ENCODE measurements at places on chromosomes 1 and 21. TPM values are rescaled to one million over a fixed set of nuclear protein-coding genes. Genes with fewer than 3 reads are reported as not detected.

DNA sequence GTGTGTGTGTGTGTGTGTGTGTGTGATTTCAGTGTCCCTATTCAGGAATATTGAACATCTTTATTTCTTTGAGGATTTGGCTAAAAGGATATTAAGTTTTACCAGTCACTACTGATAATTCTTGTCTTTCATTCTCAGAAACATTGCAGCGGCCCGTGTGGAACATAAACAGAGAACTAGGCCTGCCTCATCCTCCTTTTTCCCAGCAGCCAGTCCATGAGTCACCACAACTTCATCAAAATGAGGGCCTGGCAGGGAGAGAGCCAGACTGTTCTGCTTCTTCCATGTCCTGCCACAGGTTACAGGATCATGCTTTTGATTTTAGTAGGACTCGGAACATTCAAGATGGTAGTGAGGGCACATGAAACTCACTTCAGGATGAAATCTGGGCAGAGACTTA is 50.7 kb downstream of the LRIG2 start:
- H3K4me3 ChIP-seq, result no peak overlapping the region
- no peak for DNase-seq
- no peaks in the 10 kb centered on the region for H3K27me3 ChIP-seq
- peaks cover 40% of the 10 kb centered on the region for H3K36me3 ChIP-seq
- no peak overlapping the region for H3K27ac ChIP-seq

GRCh38 chr1:177597393-177597792 is 372.5 kb downstream of the SEC16B start:
- no peak for DNase-seq
- H3K27me3 ChIP-seq, result no peaks in the 10 kb centered on the region
- no peak overlapping the region for H3K27ac ChIP-seq

LRRC40 gene
- 23.1 TPM for total RNA-seq

- H3K4me3 ChIP-seq, result no peak overlapping the region
- H3K27ac ChIP-seq, result no peak overlapping the region
- H3K36me3 ChIP-seq, result no peaks in the 10 kb centered on the region
- peaks cover 3% of the 10 kb centered on the region for H3K4me1 ChIP-seq
Observed at GRCh38 chr21:42379426-42380215, 13.3 kb upstream of the TFF1 start.

DNA sequence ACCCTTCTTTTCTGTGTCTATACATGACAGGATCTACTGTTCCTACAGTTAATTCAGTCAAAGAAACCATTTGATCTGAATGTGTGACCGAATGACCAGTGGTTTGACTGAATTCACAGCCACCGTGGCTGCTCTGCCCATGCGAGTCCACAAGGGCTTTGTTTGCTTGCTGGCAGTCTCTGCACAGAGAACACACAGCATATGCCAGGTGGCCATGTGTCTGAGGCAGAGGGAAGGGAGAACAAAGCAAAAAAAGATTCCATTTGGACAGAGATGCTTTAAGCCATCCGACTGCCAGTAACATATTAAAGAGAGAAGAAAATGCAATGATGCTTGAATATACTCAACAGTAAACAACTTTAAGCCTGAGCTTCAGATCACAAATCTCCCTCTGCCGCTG is 737.8 kb upstream of the CXADR start:
- H3K4me3 ChIP-seq, result no peak overlapping the region
- no peak for DNase-seq
- no peaks in the 10 kb centered on the region for H3K27me3 ChIP-seq
- no peaks in the 10 kb centered on the region for H3K4me1 ChIP-seq
- no peak overlapping the region for H3K27ac ChIP-seq
- H3K36me3 ChIP-seq, result no peaks in the 10 kb centered on the region

DNA sequence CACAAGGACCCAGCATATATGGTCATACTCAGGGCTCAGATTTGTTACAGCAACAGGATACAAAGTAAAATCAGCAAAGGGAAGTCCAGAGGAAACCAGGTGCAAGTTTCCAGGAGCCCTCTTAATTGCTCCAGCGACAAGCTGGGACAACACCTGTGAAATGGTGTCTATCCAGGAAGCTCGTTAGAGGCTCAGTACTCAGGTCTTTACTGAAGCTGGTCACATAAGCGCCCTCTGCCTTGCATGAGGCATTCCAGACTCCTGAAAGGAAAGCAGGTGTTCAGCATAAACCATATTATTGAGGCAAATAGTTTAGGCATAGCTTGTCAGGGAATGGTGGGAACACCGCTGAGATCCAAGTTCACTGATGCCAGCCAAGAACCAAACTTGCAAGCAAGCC is 231.0 kb downstream of the SLC35F3 start:
- H3K4me3 ChIP-seq, result no peak overlapping the region
- H3K4me1 ChIP-seq, result no peaks in the 10 kb centered on the region
- H3K27ac ChIP-seq, result no peak overlapping the region
- no peaks in the 10 kb centered on the region for H3K27me3 ChIP-seq
- H3K36me3 ChIP-seq, result no peaks in the 10 kb centered on the region
- no peak for DNase-seq

DNA sequence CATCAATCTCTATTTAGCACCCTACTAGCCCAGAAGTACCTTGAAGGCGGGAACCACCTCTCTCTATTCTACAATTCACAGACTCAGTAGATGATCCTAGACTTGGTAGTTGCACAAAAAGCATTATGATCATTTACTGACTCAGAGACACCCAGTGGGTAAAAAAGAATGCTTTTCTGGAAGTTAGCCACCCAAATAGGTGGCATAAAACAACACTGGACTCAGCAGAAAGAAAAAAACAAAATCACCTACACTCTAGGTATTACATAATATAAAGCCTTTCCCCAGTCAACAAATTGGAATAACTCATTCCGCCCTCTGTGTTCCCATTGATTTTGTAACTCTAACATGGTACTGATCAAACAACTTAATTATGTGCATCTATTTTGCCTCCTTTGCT is 126.3 kb downstream of the PTPN14 start:
- no peak overlapping the region for H3K4me3 ChIP-seq
- H3K27ac ChIP-seq, result no peak overlapping the region
- no peak for DNase-seq
- H3K27me3 ChIP-seq, result no peaks in the 10 kb centered on the region
- H3K4me1 ChIP-seq, result peaks cover 23% of the 10 kb centered on the region

DNA sequence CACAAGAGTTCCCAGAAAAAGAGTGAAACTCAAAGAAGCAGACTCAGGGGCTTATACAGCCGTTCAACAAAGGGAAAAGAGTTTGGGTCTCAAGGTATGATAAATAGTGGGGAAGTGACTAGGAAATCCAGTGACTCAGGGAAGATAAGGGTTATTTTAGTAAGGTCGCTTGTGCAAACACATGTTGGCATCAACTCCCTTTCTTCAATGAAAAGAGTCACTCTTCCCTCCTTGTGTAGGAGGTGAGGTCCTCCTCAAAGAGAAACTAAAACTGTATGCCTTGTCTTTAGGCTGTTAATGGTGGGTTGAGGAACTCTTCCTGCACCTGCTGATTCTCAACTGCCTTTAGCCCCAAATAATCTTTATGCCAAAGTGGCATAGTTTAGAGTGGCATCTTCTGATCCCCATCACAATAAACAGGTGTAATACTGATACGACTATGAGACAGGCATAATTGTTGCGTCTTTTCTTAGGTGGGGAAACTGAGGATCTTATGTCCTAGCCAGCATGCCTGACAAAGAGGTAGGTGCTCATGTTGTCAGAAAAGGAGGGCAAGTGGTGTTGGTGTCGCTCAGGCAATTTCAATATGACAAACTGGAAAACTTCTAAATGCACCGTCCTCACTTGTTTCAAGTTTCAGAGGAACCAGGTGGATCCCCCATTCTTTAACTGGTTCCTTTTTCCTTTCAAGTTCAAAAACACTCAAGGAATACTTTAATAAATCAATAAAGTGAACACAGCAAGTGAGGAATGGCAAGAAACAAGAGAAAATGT is 294.1 kb upstream of the RUNX1 start:
- H3K4me3 ChIP-seq, result no peak overlapping the region
- no peaks in the 10 kb centered on the region for H3K27me3 ChIP-seq
- no peaks in the 10 kb centered on the region for H3K36me3 ChIP-seq
- H3K27ac ChIP-seq, result no peak overlapping the region
- no peaks in the 10 kb centered on the region for H3K4me1 ChIP-seq

DNA sequence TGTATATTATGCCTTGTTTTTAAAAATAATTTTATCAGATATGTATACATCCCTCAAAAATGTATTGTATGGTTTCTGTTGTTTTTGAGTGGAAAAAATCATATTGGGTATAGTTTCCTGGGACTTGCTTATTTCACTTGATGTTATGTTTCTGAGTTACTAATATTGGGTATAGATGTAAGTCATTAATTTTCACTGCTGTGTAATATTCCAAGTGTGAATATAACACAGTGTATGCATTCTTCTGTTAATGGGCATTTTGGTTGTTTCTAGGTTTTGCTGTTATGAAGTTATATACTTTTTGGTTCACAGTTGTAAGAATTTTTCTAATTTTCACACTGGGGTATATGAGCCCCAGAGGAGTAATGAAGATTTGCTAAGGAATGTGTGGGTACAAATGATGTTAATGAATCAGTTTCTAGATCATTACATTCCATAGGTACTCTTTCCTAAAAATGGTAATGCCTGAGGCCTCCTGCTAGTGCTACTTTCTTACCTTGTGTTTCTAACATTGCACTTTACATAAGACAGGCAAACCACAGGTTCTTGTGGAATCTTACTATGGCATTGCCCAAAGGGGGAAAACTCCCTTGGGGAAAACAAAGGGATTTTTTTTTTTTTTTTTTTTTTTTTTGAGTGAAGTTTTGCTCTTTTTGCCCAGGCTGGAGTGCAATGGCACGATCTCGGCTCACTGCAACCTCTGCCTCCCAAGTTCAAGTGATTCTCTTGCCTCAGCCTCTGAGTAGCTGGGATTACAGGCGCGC is 3.2 kb downstream of the TTC3 start:
- H3K36me3 ChIP-seq, result no peaks in the 10 kb centered on the region
- H3K27me3 ChIP-seq, result no peaks in the 10 kb centered on the region
- no peak overlapping the region for H3K4me3 ChIP-seq
- DNase-seq, result no peak
- no peak overlapping the region for H3K27ac ChIP-seq

DNA sequence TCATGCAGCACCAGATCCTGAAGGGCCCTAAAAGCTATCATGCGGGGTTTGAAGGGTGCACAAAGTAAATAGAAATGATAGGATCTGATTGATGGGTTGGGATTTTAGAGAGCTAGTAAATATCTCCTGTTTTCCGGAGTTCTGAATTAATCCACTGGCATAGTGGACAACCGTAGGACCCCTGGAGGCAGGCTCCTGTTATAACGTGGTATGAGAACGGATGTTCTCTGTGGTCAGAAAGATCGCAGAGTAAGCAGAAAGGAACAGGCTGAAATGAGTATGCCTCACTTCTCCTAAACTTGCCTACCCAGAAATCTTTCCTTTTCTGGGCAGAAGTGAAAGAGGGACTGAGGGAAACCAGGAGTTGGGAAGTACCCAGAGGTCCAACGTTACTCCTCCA is 470.8 kb downstream of the AJAP1 start:
- DNase-seq, result no peak
- no peaks in the 10 kb centered on the region for H3K27me3 ChIP-seq

C1orf167 gene
- not detected for total RNA-seq

- no peak overlapping the region for H3K4me3 ChIP-seq
- DNase-seq, result no peak
- no peak overlapping the region for H3K27ac ChIP-seq
- H3K4me1 ChIP-seq, result no peaks in the 10 kb centered on the region
Observed at GRCh38 chr21:46239817-46240325, 11.3 kb upstream of the LSS start.

KIAA0040 gene
- 30.4 TPM for total RNA-seq

CFHR4 gene
- total RNA-seq, result not detected

DNA sequence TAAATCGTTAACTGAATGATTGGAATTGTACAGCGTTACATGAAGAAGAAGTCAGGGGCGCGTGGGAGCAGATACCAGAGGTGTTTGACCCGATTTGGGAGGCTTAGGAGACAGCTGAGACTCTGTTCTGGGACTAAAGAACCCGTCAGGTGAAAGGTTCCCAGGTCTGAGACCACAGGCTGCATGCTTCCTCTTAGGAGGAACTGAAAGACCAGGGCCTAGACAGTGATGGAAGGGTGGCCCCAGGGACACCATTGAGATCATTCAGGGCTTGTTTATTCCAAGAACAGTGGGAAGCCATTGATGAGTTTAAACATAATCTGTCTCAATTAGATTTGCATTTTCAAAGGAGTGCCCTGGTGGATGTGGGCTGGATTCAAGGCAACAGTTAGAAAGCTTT is 904 bp downstream of the KLF17 start:
- DNase-seq, result no peak
- no peaks in the 10 kb centered on the region for H3K36me3 ChIP-seq
- no peak overlapping the region for H3K4me3 ChIP-seq
- H3K4me1 ChIP-seq, result no peaks in the 10 kb centered on the region

- H3K4me1 ChIP-seq, result peaks cover 50% of the 10 kb centered on the region
- no peaks in the 10 kb centered on the region for H3K36me3 ChIP-seq
Observed at GRCh38 chr1:8663090-8663802, 154.2 kb downstream of the RERE start.

DNA sequence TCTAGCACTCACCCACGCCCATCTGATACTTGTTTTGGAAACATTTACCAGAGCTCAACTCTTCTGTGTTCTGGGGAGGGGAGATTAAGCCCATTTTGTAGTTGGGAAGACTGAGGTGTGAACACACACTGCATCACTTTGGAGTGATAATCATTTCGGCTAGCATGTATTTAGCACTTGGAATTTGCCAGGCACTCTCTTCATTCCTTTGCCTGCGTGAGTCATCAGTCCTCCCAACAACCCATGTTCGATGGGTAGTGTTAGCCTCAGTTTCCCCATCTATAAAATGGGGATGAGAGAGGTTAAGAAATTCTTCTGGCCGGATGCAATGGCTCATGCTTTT is 182.8 kb upstream of the TMEM51 start:
- H3K4me3 ChIP-seq, result no peak overlapping the region
- no peaks in the 10 kb centered on the region for H3K36me3 ChIP-seq
- H3K27ac ChIP-seq, result no peak overlapping the region
- H3K4me1 ChIP-seq, result peaks cover 22% of the 10 kb centered on the region
- no peaks in the 10 kb centered on the region for H3K27me3 ChIP-seq
